ENCODE measurements at places on chromosomes 16 and 17. TPM values are rescaled to one million over a fixed set of nuclear protein-coding genes. Genes with fewer than 3 reads are reported as not detected.

FOXF1 gene
- not detected for total RNA-seq

PIRT gene
- not detected for total RNA-seq

MPP2 gene
- total RNA-seq = 1.7 TPM

CTRB2 gene
- not detected for total RNA-seq

TNP2 gene
- not detected for total RNA-seq

SDR42E1 gene
- 1.6 TPM for total RNA-seq

GPRC5B gene
- total RNA-seq = 24.6 TPM

NTN1 gene
- total RNA-seq = 0.42 TPM

RRAD gene
- total RNA-seq = 12.1 TPM

FAHD1 gene
- total RNA-seq = 45.6 TPM

TP53TG3 gene
- total RNA-seq = 0.45 TPM

NPIPB13 gene
- 0.81 TPM for total RNA-seq

RNF43 gene
- total RNA-seq = 0.10 TPM

MEIOB gene
- 2.2 TPM for total RNA-seq

TM4SF5 gene
- 0.75 TPM for total RNA-seq

ANKRD40CL gene
- not detected for total RNA-seq

G6PC1 gene
- total RNA-seq = not detected

KRTAP4-9 gene
- total RNA-seq = not detected

EVPL gene
- total RNA-seq = 17.7 TPM

SCARF1 gene
- 0.22 TPM for total RNA-seq

TAC4 gene
- total RNA-seq = not detected

CORO6 gene
- 5.7 TPM for total RNA-seq

ASGR1 gene
- 1.0 TPM for total RNA-seq

CXCL16 gene
- 13.8 TPM for total RNA-seq

TBC1D3G gene
- 0.07 TPM for total RNA-seq

CDH5 gene
- 0.27 TPM for total RNA-seq

All from A549 treated with RU486 at 1 μM for 4 hours (cell line).